ENCODE measurements at places on chromosomes 12 and 14.

DNA sequence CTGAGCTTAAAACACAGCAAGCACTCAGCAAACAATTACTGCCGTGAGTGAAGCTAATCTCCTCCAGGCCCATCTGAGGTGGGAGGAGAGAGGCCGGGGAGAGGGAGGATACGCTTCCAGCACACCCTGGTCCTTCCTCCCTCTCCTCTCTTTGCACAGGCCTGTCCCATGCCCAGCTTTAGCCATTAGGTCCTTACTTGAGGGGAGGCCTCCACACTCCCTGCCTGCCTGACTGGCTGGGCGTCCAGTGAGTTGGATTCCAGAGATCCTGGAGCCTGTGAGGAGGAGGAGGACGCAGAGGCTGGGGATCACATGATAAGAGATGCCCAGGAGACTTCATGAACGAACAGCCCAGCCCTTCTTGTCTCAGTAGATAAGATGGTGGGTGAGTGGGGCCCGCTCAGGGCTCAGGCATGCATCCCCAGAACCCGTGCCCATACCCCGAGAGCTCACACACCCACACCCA, 65.1 kb upstream of the NCOR2 start:
- DNase-seq: no peak

DNA sequence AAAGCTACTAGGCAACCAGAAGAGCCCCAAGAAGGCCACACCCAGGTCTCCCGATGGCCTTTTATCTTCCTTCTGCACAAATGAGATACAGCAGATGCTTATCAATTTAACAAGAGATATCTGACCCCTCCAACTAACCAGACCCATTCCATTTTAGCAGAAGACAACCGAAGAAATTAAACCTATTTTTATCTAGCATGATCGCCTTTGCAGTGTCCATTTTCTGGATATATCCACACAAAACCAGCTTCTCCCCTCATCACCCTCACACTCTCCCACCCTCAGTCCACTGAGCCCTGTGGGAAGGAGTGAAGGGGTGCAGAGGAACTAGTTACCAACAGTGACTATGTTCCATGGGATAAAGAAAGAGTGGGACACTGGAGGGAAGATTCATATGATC, 20.9 kb upstream of the DHRS4 start:
- no peak for DNase-seq

GRCh38 chr12:79618848-79619404, 71.8 kb downstream of the PAWR start:
- no peak for DNase-seq

GRCh38 chr12:109706747-109707469, 6.7 kb upstream of the FAM222A start:
- peak; percentile 73 for DNase-seq

DNA sequence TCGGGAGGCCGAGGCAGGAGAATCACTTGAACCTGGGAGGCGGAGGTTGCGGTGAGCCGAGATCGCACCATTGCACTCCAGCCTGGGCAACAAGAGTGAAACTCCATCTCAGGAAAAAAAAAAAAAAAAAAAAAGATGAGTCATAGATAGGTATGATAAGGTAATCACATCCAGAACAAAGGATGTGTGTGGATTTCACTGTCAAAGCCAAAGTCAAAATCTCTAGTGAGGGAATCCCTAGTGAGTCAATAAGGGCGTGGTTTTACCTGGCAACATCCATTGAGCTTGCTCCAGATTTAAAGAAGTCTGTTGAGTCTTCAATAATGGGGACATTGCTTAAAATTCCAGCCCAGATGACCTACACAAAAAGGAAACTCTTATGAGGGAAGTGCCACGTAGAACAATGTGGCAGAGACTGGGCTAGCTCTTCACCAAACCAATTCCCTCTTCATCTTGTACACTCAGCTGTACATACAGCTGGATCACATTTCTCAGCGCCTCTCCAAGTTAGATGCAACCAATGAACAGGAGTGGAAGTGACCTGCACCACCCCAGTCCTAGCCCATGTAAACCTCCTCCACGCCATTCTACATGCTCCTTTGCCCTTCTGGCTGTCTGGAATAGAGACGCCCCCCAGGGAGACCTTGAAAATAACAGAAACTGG, 23.4 kb downstream of the ALDH1L2 start:
- no peak for DNase-seq

DNA sequence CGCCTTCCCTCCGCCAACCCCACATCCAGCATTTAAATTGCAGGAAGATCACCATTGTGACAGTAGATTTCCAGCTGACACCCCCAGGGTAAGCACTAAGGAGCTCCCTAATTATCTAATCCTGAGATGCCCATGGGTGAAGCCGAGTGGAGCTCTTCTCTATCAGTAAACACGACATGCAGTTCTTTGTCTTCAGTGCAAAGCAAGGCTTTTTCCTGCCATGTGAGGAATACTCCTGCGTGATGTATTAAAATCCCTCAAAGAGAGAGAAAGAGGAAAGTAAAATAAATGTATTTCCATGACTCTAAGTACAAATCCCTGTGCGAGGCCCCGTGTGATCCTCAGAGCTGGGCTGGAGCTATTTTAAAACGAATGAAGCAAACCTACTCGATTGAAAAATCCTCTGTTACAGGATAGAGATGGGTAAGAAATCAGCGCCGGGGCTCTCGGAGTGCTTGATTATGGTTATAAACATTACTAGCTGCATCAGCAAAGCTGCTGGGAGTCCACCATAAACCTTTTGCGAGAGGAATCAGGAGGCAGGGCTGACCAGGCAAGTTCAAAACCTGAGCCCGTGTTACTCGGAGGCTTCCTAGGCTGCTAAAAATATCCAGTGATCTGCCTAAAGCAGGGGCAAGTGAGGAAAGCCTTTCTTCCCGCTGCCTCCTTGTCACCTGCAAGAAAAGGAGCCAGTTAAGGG, 61.5 kb downstream of the MAP1LC3B2 start:
- DNase-seq: no peak

GRCh38 chr14:36755756-36756155, 94.1 kb downstream of the PAX9 start:
- no peak for DNase-seq

DNA sequence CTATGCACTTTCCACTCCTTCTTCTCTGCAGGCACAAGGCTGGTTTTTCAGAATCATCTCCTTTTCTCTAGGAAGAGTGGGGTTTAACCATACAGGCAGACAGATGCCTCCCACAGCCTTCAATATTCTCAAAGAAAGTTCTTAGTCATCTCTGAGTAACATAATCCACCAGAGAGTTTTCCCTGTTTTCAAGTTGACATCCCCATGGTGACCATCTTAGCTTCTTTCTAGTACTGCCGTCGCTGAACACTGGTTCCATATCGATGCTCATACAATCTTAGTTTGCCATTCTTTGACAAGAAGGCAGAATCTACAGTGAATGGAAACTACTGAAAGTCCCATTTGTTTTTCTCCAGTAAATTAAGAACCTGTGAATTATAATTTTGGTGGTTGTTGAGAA, 28.6 kb downstream of the TPH2 start:
- no peak for DNase-seq

DNA sequence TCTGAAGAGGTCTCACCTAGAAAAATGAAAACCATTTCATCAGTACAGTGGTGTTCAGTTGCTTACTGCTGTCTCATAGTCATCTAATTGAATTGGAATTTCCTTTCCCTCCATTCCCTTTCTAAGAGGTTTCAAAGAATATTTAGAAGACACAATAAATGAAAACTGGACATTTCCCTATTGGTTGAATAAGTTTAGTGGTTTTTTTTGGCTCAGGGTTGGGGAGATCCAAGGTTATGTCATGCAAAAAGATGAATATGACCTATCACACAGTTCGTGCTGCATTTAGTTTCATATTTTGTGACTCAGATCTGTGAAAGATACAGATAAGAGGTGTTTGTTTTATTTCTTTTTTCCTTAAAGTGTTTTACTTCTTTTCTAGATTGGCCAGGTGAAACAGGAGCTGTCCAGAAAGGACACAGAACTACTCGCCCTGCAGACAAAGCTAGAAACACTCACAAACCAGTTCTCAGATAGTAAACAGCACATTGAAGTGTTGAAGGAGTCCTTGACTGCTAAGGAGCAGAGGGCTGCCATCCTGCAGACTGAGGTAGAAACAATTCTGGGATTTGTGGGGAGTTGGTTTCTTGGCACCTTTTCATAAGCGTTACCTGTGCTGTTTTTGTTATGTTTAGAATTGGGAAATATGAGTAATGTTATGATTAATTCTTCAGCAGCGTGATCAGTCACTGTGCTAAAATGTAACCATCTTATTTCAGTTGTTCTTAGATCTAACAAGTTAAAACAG, 124.6 kb downstream of the ERC1 start:
- DNase-seq: no peak

DNA sequence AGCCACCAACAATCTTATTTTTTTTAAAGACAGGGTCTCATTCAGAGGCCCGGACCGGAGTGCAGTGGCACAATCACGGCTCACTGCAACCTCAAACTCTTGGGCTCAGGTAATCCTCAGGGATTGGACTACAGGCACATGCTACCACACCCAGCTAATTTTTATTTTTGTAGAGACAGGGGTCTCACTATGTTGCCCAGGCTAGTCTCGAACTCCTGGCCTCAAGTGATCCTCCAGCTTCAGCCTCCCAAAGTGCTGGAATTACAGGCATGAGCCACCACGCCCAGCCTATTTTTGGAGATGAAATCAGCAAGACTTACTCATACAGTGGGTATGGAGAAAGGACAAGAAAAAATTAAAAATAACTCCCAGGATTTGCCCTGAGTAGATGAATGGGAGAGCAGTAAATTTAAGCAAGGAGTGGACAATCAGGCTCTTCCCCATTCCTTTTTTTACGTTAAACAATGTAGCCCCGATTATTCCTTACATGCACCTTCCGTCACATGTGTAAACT, 13.2 kb downstream of the FMNL3 start:
- no peak for DNase-seq

- no peak for DNase-seq
These were observed 145.7 kb upstream of the LMNTD1 start for GRCh38 chr12:25698772-25699171.

DNA sequence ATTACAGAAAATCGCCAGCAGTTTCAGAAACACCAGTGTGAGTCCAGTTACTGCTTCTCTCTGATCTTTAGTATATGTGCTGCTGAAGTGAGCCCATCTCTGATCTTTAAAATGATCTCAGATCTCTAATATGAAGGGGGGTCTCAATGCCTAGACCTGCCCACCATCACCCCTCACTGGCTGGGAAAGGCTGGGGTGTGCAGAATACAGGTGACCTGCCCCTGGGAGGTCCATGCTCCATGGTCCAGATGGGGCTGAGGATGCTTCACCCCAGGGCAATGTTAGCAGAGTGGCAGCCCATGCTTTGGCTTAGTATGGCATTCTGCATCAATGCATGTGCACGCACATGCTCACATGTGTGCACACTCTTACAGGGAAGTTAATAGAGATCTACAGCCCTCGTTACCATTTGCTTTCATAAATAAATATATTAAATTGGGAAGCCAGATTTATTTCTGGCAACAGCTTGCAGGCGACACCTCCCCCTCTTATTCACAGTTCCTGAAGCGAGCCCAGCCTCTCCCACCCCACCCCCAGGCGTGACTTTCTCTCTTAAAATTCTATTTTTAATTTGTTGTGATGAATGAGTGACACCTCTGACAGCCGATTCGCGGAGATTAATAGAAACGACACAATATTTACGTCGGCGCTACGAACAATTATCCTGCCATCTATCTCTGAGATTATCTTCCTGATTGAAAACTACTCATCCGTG, 104.7 kb upstream of the ESRRB start:
- DNase-seq: no peak

- DNase-seq: peak; percentile 38
These were observed 1209.5 kb downstream of the SLC16A7 start for GRCh38 chr12:60805364-60805763.

GRCh38 chr12:116454950-116455447, 104.2 kb upstream of the MAP1LC3B2 start:
- DNase-seq: no peak

DNA sequence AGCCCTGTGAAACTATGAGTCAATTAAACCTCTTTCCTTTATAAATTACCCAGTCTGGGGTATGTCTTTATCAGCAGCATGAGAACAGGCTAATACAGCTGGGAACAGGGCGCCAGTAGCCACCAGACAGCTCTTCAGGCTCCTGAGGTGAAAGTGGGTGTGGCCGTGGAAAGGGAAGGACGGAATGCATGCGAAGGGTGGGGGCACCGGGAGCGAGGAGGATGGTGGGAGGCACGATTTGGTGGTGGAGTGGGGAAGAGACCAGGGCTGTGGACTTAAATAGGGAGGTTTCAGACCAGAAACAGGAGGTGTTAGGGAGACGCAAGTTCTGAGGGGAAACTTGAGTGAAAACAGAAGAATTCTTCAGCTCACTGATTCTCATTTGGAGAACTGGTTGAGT, 44.1 kb upstream of the CHST11 start:
- no peak for DNase-seq

DNA sequence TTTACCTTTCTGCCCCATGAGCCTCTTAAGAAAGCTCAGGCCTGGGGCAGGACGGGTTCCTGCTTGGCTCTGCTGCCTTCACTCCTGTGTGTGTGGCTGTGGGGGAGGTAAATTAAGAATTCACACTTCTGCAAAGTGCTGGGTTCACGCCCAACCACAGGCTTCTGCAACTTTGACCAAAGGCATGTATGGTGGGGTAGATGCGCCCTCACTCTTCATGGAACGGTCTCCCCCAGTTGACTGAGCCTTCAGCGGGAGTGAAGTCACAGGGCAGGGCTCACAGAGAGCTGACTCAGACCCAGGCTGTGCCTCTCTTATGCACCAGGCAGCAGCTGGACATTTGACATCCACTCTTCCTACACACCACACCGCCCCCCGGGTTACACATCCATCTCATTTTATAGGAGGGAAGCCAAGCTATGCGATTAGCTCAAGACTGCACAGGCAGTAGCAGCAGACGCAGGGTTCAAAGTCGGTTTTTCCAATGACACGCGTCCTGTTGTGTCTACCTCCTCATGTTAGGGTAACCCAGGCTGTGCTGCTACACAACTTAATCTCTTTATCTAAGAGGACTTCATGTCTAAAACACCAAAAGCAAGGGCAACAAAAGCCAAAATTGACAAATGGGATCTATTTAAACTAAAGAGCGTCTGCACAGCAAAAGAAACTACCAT, 15.4 kb upstream of the BCL11B start:
- DNase-seq: no peak

GRCh38 chr12:95863337-95863736, 4.6 kb downstream of the SNRPF start:
- no peak for DNase-seq

DNA sequence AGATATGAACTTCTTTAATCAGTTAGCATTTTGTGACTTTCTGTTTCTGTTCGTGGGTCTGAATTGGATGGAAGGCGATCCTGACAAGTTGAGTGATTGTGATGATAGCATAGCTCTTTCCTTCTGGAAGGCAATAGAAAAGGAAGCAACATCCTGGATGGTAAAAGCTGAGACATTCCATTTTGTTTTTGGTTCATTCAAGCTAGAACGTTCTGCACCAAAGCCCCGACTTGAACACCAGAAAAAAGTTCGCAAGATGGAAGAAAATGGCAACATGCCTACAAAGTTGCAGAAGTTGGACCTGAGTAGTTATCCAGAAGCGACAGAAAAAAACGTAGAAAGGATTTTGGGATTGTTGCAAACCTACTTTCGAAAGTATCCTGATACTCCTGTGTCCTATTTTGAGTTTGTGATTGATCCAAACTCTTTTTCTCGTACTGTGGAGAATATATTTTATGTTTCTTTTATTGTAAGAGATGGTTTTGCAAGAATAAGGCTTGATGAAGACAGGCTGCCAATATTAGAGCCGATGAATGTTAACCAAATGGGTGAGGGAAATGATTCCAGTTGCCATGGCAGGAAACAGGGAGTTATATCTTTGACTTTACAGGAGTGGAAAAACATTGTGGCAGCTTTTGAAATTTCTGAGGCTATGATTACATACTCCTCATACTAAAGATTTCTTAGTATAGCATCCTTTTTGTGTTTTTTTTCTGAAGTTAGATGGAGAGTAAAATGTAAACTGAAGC, 896 bp downstream of the EID3 start:
- no peak for DNase-seq
